H1 (cell line): ENCODE measurements at places on chromosomes 5 and 9.

GRCh38 chr9:96027251-96028131 lies 152.0 kb downstream of the ERCC6L2 start:
- no peak for DNase-seq

- no peak for DNase-seq
Observed at GRCh38 chr5:36629729-36630128, 23.3 kb downstream of the SLC1A3 start.

DNA sequence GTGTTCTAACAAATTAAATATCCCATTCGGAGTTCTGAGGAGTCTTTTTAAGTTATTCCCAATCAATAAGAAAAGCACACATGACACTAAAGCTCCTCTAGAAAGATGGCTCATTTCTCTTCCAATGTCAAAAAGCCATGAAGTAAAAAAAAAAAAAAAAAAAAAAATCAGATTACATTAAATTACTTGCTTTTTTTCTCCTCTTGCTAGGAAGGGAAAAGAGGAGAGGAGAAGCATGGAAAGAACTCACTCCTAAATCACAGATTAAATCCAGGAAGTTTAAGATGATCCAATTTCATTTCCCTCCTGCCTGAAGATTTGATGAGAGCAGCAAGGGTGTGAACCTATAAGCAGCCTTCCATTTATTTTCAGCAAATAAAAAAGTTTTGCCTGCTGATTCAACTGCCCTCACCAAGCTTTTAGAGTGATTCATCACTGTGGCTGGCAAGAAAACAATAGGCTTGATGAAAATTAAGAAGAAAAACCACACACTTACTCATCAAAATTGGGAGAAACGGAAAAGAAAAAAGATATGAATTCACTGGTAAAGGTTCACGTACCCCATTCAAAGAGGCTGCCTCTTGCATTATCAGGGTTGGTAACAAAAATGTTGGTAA lies 19.7 kb downstream of the MYO10 start:
- DNase-seq = no peak

DNA sequence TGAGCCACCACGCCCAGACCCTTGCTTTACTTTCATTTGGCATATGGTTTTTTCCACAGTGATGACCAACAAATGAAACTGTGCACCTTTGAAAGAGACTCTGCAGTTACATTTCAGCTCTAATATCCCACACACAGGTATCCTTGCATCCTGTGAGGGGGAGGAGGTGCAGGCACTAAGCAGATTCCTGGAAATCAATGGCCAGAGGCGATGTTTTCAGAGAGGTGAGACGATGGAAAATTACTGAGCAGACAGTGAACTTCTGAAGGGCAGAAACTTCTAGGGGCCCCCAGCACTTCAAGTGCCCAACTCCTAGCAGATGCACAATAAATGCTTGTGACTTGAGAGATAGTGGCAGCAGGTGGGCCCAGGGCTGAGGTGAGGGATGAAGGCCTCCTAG lies 29.8 kb upstream of the GNE start:
- DNase-seq = no peak

DNA sequence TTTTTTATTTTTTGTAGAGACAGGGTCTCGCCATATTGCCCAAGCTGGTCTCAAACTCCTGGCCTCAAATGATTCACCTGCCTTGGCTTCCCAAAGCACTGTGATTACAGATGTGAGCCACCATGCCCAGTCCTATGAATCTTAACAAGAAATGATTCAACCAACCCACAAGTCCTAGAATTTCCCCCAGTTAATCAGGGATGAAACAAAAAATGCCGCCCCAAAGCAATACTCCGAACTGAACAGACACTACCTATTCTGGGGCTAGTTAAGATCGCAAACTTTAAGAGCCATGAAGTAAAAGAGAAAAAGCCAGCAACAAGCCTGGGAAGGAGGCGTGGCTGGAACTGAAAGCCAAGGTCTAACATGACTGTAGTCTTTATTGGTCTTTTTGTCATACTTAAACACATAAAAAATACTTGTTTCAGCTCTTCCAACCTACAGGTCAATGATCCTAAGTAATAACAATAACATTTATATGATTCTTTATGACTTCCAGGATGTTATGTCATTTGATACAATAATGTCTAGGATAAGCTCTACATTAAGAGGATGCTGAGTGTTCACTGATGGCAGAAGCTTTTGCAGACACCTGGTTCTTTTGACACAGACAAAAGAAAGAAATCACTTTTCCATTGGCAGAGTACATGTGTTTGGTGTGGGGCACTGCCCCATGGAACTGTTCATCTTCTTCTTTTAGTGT lies 361.1 kb upstream of the TLE4 start:
- no peak for DNase-seq

- DNase-seq = no peak
Observed at GRCh38 chr9:26131886-26132285, 453.6 kb upstream of the TUSC1 start.

DNA sequence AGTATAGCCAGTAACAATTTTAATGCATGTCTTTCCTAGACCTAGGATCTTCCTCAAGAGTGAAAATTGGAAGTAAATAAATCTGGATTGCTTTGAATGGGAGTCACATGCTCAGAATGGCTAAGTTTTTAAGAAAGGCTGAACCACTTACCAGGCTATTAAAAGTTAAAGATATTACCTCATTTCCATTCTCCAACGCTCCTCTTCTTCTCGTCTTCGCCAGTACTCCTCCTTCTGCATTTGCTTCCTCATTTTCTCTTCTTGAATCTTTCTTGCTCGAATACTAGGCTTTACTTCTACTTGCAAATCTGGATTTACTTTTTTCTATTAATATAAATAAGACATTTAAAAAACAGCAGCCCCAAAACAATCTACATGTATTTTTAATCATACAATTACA lies 49.6 kb downstream of the ZFR start:
- no peak for DNase-seq

- no peak for DNase-seq
Observed at GRCh38 chr5:173045474-173045873, 10.7 kb upstream of the CREBRF start.

GRCh38 chr5:118862596-118862995 lies 125.8 kb downstream of the DTWD2 start:
- no peak for DNase-seq

- DNase-seq = no peak
Observed at GRCh38 chr9:104319685-104320084, 184.4 kb upstream of the OR13F1 start.

GRCh38 chr9:6855860-6856259 lies 98.1 kb downstream of the KDM4C start:
- no peak for DNase-seq

GRCh38 chr5:77871946-77872345 lies 95.8 kb upstream of the TBCA start:
- DNase-seq = no peak

GRCh38 chr5:15003511-15003920 lies 131.9 kb upstream of the ANKH start:
- peak; percentile 49 for DNase-seq

GRCh38 chr5:50958852-50959457 lies 292.5 kb downstream of the PARP8 start:
- DNase-seq = no peak

- DNase-seq = no peak
Observed at GRCh38 chr5:39064450-39064849, 9.7 kb downstream of the RICTOR start.

DNA sequence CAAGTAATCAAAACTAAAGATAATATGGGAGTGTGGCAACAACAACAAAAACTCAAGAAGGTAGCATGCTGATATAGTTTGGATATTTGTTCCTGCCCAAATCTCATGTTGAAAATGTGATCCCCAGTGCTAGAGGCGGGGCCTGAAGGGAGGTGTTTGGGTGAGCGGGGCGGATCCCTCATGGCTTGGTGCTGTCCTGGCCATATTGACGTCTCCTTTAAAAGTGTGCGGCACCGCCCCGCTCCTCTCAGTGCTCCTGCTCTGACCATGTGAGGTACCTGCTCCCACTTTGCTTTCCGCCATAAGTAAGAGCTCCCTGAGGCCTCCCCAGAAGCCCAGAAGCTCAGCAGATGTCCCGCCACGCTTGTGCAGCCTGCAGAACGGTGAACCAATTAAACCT lies 25.6 kb downstream of the MED27 start:
- DNase-seq = no peak

DNA sequence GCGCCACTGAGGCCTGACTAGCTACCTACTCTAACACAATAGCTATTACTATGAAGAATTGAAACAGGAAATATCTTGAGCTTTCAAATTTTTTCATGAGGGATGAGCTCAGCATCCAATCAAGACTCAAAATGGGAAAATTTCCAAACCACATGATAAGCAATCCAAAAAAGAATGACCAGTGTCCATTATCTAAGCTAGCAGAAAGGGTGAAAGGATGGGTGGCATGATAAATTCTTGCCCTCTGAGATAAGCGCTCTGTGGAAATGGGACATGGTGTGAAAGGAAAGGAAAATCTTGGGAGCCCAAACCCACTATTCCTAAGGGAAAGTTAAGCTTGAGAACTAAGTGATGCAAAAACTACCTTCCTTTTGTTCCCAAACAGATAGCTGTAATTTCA lies 170.2 kb upstream of the NREP start:
- no peak for DNase-seq

GRCh38 chr5:59260200-59260599 lies 633.3 kb downstream of the PDE4D start:
- no peak for DNase-seq

- no peak for DNase-seq
Observed at GRCh38 chr5:142095651-142096330, 12.8 kb upstream of the NDFIP1 start.

- no peak for DNase-seq
Observed at GRCh38 chr5:1824109-1824821, 23.1 kb downstream of the NDUFS6 start.

DNA sequence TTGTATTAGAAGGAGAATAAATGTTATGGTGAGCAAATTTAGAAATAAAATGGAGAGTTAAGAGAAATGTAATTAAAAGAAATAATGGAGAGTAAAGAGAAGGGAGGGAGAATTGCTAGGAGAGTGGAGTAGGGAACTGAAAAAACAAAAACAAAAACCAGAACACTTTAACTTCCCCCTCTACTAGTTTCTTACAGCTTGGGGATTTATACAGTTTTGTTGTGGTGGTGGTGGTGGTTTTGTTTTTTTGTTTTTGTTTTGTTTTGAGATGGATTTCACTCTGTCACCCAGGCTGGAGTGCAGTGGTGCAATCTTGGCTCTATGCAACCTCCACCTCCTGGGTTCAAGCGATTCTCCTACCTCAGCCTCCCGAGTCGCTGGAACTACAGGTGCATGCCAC lies 322.4 kb downstream of the TMEM167A start:
- DNase-seq = no peak

GRCh38 chr9:16030528-16031185 lies 477.8 kb downstream of the CCDC171 start:
- no peak for DNase-seq

DNA sequence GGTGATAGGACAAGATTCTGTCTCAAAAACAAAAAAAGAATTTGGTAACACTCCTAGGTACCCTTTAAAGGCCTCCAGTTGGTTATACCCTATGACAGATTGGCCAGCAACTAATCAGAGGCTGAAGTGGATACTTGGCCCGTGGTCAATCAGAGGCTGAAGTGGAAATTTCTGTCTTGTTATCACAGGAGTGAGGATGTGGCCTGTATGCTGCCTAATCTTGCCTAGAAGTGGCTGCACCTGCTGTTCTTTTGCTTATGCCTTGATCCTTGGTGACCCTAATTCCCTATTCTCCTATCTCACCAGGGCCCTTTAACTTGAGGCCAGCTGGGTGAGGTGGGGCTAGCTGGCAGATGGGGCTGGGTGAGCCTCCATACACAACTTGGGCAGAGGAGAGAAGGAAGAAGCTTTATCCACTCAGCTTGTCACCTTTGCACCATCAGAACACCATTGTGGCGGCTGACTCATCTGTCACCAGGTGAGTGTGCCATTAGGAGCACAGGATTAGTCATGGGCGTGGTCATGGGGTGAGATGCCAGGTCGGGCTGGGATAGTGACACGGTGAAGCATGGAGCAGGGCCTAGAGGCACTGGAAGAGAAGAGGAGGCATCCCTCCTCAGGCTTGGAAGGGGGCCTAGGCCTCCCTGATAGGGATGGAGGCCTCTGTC lies 41.5 kb downstream of the SAR1B start:
- DNase-seq = no peak

DNA sequence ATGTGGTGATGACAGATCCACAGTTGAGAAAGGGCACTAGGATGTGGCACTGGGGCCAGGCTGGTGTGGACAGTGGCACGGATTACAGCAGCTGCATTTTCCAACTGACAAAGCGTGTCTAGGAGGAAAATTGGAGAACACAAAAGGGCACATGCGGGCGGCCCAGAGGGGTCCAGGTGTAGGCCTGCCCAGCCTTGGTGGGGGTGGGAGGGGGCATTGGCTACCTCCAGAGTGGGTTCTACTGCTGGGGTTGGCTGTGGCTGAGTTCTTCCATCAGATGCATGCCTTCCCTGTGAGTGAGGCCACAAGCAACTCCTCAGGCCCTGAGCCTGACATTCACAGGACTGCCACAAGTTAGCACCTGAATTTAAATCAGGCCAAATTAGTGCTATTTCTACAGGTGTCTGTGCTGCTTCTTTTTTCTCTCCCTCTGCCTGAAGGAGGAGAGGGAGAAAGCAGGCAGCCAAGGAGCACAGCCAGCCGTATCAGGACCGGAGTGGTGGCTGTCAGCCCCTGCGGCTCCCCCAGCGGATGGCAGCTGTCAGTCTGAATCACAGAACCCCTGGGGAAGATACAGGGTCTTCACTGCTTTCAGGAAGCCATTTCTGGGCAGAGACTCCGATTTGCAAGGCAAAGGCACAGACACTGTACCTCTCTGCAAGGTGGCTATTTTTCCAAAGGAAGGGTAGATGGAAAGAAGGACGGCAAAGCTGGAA lies 464.2 kb downstream of the SPOCK1 start:
- no peak for DNase-seq

GRCh38 chr5:71693828-71694427 lies 25.1 kb upstream of the CARTPT start:
- no peak for DNase-seq

GRCh38 chr9:3332802-3333201 lies 193.0 kb downstream of the RFX3 start:
- no peak for DNase-seq

- DNase-seq = no peak
Observed at GRCh38 chr9:90741036-90741435, 60.6 kb upstream of the SYK start.

DNA sequence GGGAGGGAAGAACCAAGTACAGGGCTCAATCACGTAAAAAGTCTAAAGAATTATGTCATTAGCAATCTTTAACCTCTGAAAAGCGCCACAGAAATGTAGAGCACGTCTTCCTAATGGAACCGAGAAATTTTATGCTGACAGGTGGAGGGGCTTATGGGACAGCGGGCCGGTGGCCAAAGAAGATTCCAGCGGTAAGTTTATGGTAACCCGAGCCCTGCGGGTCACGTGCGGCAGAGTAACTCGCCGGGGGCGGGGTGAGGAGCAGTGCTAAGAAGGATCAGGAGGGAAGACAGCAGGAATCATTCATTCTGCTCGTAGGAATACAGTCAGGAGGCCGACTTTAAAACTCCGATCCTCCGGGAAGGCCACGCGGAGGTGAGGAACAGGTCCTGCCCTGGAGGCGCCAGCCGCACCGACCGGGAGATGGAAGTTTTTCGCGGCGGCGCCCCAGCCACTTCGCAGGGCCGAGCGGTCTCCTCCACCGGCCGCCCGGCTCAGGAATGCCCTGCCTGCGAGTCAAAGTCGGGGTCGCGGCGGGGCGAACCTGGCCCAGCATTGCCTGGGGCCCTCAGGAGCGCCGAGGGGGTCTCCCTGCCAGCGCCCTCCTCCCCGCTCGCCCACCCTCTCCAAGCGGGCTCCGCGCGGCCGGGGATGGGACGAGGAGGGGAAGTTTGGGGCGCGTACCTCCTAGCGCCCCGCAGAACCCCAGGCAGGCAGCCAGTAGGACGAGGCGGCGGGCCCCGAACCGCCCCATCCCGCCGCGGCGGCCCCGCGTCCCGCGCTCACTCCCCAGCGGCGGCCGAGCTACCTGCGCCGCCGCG lies 101.8 kb downstream of the ESM1 start:
- DNase-seq = peak; percentile 39
